ENCODE measurements at places on chromosomes 12 and 14.
A peak's percentile ranks its signal among the peaks of the same experiment; 100 is the strongest.

DNA sequence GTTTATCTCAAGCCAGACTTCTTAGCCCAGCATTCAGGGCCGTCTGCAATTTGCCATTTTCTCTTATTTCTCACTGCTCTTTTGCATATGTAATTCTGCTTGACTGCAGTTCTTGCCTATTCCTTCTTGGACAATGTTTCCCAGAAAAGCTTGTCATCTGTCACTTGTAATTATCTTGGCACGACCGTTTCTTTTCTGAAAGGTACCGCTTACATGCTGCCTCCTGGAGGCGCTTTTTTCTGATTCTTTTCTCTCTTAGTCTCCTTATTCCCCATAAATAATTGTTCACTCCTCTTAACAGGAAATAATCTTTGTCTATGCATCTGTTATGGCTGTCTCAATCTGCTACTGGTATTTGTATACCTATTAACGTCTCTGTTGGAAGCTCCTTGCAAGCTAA lies 1.2 kb upstream of the ALDH1L2 start:
- no peak for DNase-seq

DNA sequence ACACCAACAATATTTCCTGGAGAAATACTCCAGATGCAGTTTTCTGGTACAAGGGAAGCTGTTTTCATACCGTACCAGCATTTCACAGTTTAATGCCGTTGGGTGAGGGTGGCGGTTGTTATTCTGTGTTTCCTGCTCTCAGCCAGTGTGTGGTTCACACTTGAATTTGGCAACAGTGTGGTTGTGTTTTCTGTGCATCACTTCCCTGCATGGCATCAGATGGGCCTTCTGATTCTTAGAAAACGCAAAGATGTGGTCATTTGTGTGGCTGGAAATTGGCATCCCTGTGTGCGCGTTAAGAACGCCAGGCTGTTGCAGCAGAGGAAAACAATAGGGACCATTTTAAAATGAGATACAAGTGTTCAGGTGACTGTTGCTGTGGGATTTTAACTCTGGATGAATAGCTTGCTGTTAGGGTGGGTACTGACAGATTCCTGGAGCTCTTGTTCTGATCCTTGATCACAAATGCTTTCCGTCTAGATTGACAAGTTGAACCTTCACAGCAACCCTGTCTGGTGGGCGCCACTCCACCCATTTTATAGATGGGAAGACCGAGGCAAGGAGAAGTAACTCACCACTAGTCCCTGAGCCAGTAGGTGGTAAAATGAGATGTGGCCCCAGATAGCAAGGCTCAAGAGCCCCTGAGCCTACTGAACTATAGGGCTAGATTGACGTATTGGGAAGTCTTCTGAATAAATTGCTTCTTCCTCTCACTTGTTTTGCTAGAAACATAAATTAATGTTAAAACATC lies 231.2 kb downstream of the CHST11 start:
- DNase-seq = peak; percentile 85

DNA sequence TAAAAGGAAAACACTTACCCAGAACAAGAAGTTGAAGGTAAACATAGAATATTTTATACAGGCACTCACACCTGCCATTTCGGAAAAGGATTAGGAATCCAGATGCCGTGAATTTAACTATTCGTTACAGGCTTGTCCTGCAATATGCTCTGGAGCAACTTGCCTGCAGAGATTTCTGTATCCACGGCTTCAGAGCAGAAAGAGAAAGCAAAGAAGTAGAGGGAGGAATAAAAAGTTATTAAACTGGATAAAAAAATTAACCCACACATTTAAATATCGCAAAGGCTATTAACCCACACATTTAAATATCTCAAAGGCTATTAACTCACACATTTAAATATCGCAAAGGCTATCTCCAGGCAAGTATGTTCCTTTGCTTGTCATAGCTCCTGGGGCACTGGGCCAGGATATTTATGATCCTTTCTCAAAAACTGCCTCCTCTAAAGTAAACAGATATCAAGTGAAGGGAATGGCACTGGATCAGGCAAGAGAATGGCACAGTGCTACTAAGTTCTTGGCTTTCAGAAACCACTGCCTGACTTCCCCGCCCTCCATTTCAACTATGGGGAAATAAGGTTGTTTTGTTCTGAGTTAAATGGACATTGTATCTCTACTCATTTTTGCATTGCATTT lies at the start of gene TSPAN8:
Gene TSPAN8, minus strand, starts transcription at position 399 of the 633 bp plus-strand sequence. Its CDS starts 321 bp downstream, at position 78.
- no peak for DNase-seq

GRCh38 chr12:4275870-4276301 lies 2.3 kb downstream of the CCND2 start:
- no peak for DNase-seq

GRCh38 chr14:104724981-104725771 lies 1.1 kb downstream of the ADSS1 start:
- no peak for DNase-seq

DNA sequence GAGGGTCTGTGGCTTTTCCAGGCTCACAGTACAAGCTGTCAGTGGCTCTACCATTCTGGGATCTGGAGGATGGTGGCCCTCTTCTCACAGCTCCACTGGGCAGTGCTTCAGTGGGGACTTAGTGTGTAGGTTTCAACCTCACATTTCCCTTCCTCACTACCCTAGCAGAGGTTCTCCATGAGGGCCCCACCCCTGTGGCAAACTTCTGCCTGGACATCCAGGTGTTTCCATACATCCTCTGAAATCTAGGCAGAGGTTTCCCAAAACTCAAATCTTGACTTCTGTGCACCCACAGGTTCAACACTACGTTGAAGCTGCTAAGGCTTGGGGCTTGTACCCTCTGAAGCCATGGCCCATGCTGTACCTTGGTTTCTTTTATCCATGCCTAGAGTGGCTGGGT lies 40.3 kb downstream of the KTN1 start:
- no peak for DNase-seq

DNA sequence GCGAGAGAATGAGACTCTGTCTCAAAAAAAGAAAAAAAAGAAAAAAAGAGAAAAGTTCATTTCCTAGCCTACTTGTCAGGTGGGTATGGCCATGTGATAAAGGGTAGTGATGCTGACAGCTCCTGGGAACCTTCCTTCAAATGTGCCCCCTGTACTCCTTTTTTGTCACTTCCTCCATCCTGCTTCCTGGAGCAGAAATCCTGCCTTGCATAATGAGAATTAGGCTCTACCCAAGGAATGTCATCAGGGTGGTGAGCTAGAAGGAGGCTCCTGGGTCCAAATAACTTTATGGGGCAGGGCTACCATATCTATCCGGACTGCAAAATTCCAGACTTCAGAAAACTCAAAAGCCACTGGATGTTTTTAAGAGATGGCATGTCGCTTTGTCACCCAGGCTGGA lies 27.8 kb upstream of the FBXO34 start:
- no peak for DNase-seq

DNA sequence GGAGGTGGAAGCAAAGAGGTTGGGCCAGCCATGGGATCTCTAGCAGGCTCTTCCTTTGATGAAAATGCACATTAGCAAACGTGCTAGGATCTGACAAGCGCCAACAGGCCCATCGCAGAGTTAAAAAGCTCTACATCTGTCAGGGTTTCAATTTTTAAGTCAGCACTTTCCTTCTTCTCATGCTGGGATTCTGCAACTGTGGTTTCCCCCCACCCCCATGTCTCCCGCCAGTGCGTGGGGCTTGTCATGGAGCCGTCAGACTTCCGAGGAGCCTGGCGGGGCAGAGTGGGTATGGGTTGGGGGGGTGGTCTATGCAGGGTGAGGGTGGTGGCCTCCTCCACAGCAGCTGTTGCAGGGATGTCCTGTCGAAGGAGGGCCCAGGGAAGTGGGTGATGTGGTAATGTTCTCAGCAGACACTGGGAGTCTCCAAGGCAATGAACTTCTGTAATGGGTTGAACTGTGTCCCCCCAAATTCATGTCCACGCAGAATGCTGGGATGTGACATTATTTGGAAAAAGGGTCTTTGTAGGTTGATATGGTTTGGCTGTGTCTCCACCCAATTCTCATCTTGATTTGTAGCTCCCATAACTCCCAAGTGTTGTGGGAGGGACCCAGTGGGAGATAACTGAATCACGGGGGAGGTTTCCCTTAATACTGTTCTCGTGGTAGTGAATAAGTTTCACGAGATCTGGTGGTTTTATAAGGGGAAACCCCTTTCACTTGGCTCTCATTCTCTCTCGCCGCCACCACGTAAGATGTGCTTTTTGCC lies 115.2 kb upstream of the MAP1LC3B2 start:
- no peak for DNase-seq

All from stimulated activated effector memory CD8-positive, alpha-beta T cell treated with anti-CD3 and anti-CD28 coated beads, Interleukin-12 subunit alpha, Interleukin-12 subunit beta, amount 100 ng/mL, for 72 hours (primary cell).